ENCODE measurements at places on chromosomes 13 and 19.

DNA sequence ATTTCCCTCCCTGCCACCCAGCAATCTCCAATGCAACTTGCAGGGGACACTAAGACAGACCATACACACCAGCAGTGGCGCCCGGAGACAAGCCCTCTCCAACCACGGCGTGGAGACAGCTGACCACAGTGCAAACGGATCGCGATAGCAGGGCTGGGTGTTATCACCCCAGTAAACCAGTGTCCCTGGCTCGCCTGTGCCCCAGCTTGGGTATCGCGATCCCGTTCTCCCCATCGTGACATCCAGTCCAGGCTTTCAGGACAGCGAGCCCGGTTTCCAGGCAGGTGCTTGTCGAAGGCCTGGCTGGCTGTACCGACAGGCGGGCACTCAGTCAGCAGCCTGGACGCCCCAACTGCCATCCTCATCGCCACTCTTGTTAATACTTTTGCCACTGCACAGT, 20.7 kb upstream of the NANOS2 start:
- DNase-seq, result no peak

GRCh38 chr13:80533175-80533574, 192.2 kb upstream of the SPRY2 start:
- no peak for DNase-seq

GRCh38 chr13:87087741-87088140, 583.4 kb upstream of the SLITRK5 start:
- no peak for DNase-seq

DNA sequence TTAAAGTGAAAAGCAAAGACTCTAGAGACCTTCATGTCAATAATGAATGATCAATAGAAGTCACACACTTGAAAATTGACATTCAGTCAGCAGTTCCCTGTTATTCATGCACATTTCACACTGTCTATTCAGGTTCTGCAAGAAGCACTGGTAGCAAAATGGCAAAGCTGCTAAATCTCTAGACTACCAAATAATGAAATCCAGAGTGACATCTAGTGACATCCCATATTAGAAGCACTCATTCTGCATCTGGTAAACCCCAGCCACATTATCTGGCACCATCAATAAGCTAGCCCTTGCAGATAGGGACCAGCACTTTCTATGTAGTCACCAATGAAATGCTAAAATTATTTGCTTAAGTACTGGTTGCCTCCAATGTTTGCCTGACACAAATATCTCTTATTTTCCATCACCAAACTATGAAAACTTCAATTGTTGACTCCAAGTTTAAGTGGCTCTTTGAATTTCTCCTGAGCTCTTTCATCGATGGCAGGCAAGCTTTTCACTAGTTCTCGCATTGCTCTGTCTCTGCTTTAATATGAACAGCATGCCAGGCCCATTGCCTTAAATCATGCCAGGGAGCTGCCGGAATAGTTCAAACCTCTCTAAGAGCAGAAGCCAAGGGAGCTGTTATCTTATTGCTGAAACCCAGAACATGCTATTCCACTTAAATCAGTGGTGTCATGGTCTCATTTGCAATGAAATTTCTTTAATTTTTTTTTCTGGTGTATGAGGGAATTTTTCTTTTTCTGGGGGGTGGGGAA, 409.9 kb downstream of the MZT1 start:
- no peak for DNase-seq

DNA sequence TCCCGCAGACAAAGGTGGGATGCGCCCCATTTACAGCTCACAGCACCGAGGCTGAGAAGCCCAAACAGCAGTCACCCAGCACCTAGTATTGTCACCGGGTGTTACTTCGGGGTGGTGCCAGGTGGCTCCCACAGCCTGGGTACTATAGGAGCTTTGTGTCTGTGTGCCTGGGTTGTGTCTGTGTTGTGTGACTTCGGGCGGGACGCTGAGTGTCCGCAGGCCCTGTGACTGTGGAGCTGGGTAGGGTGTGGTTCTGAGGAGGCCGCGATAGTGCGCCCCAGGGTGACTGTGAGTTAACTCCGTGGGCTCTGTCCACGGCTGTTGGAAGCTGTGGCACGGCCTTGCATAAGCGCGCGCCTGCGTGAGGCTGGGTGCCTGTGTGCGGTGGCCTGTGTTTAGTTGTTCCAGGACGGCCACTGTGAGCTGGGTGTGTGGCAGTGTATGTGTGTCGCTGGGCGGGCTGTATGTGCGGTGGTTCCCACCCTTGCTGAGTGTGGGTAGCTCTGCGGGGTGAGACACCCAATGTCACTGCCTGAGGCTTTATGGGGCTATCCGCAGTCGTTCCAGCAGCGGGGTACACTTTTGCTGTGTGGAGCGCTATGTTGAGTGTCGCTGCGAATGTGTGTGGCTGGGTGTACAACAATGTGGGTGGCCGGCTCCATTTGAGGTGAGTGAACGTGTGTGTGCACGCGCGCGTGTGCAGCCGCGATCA, 559 bp upstream of the SSBP4 start:
- no peak for DNase-seq

GRCh38 chr19:39083599-39083982, 577 bp upstream of the ACP7 start:
- DNase-seq, result no peak

- DNase-seq, result no peak
Measured at GRCh38 chr19:48802623-48803022, 8.2 kb downstream of the BCAT2 start.

- no peak for DNase-seq
Measured at GRCh38 chr13:24748061-24748400, 15.9 kb upstream of the RNF17 start.

- no peak for DNase-seq
Measured at GRCh38 chr19:12034198-12034597, 1.3 kb downstream of the ZNF433 start.

DNA sequence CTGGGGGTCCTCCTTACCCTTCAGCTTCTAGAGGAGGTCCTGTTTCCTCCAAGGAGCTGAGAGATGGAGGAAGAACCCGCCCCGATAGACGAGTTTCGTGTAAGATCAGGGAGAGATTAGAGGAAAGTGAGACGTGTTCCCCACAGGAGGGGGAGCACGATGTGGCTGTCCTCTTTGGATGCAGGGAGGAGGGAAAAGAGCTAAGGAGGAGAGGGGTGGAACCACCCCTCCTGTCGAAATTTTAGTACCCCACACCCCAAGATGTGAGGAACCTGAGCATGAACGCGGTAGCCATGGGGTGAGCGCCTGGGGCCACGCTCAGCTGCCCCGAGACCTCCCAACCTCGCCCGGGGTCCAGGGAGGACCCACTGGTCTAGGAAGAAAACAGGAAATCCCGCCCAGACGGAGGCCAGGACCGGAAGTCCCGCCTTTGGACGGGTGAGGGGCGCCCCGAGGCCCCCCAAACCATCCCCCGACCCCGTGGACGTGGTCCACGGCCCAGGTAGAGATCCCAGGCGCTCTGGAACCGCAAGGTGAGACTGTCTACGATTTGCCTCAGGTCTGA, 1.2 kb downstream of the AKT1S1 start:
- DNase-seq, result peak; percentile 32

- no peak for DNase-seq
Measured at GRCh38 chr13:41563984-41564365, 106.6 kb downstream of the RGCC start.

GRCh38 chr19:54325194-54325621, 12.2 kb upstream of the LILRA5 start:
- peak; percentile 9 for DNase-seq

GRCh38 chr19:6233827-6234511, 45.8 kb downstream of the MLLT1 start:
- no peak for DNase-seq

DNA sequence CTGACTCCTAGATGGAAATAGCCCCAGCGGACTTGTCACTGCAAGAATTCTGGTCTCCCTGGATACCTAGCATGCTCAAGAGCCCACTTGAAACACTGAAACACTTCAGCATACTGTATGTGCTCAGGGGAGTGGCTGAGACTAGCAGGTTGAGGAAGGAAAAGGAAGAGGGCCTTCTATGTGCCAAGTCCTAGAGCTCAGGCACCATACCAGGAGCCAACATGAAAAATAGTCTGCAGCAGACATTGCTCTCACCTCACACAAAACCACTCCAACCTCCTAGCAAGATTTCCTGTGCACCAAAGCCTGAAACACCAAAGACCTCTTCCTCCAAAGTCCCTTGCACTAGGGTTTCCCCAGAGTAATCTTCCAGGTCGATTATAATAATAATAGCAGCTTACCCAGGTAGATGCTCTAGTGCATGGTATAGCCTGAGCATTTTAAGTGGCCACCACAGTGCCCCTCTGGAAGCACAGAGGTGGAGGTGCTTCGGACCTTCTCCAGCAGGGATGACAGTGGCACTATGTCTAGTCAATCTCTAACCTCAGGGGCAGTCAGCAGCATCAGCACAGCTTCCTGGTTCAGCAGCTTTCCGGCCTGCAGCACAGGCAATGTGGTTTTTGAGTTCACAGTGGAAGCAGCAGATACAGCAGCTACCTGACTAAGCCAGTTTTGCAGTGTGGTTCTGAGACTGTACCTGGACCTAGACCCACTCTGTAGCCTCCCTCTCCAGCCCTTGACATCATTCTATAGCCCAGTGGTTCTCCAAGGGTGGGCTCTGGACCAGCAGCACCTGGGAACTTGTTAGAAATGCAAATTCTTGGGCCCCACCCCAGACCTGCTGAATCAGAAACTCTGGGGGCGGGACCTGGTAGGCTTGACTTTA, 45.6 kb upstream of the UBE2L5 start:
- no peak for DNase-seq

- DNase-seq, result no peak
Measured at GRCh38 chr13:111267784-111268183, 52.7 kb upstream of the TEX29 start.

DNA sequence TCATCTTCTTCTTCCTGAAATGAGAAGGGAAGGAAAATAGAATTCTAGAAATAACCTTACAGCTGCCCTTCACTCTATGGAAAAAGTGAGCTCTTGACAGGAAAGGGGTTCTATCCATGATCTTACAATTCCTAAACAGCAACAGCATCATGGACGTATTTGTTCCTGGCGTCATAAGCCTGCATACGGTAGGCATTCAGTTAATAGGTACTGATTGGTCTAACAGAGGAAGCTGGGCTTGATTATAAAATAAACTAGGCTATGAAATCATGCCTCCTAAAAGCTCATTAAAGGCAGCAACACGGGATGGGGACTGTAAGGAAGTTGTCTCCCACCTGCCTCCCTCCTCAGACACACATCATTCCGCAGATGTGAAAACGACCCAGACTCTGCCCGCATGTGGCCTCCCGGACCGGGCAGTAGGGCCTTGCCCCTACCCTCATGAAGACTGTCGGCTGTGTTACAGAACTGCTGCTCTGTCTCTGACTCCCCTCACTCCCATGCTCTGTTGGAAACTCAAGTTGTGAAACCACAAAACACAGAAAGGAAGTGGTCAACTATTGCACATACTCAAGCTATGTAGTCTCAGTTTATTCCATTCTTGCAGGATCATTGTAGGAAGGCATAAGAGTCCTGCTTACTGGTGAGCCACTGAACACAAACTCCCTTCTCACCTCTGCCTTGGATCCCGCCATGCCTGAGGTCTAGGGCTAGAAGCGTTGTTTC, 129.8 kb downstream of the DLEU7 start:
- DNase-seq, result no peak

- no peak for DNase-seq
Measured at GRCh38 chr19:49749771-49750170, 13.3 kb downstream of the TSKS start.

- no peak for DNase-seq
Measured at GRCh38 chr13:110422913-110423688, 116.0 kb downstream of the COL4A2 start.

DNA sequence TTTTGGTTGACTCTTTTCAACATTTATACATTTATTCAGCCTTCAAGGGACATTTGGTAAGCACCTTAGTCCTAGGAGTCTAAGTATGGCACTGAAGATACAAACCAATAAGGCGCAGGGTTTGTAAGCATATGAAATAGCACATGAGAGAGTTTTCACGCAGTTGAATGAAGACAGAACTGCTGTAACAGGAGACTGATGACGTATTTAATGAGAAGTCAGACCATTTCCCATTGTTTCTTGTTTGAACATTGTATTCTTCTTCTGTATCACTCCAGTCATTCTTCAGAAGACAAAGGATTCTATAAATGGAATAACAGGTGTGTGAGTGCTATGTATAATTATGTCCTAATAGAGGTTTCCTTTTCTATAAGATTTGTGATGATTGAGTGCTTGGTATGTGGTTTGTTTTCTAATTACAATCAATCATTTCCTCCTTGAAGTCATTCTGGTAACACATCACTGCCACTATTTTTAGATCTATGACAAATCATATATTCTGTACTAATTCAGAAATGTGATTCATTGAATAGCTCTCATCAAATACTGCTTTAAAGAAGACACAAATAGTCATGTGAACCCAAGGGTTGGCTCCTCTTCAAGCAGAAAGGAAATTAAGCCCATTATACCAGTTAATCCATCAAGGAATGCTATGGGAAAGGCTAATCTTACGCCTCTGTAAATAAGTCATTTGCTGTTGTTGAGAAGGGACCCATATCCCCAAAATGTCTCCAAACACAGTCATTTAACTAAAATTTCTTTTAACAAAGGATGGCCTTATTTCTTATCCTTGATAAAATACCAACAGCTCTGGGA, 222.8 kb upstream of the NBEA start:
- no peak for DNase-seq

- DNase-seq, result no peak
Measured at GRCh38 chr13:43730642-43731041, 56.1 kb downstream of the ENOX1 start.

DNA sequence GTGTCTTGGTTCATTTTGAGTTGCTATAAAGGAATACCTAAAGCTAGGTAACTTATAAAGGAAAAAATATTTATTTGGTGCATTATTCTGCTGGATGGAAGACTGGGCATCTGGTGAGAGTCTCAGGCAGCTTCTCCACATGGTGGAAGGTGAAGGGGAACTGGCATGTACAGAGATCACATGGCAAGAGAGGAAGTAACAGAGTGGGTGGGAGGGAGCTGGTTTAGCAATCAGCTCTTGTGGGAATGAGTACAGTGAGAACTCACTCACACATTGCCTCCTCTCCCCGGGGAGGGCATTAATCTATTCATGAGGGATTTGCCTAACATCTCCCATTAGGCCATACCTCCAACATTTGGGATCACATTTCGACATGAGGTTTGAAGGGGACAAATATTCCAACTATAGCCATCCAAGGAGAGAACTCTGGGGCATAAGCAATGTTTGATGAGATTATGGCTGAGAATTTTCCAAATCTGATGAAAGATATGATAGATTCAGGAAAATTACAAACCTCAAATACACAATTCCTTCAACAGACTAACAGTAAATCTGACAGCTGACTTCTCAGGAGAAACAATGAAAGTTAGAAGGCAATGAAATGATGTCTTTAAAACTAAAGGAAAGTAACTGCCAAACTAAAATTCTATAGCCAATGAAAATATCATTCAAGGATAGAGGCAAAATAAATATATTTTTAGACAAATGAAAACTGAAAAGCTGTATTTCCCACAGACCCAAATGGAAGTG, 52.5 kb downstream of the MTUS2 start:
- DNase-seq, result no peak

- DNase-seq, result no peak
Measured at GRCh38 chr19:7701654-7702457, at the start of gene FCER2. TSS of gene FCER2 (minus strand) at chr19:7702131. CDS start at chr19:7699760, 2,371 bp downstream.

All from NCI-H1694 treated with DMSO at 0.1 percent for 48 hours (cell line).